NCI-H187 treated with DMSO at 0.1 percent for 48 hours (cell line): ENCODE measurements at places on chromosomes 7 and 10.

DNA sequence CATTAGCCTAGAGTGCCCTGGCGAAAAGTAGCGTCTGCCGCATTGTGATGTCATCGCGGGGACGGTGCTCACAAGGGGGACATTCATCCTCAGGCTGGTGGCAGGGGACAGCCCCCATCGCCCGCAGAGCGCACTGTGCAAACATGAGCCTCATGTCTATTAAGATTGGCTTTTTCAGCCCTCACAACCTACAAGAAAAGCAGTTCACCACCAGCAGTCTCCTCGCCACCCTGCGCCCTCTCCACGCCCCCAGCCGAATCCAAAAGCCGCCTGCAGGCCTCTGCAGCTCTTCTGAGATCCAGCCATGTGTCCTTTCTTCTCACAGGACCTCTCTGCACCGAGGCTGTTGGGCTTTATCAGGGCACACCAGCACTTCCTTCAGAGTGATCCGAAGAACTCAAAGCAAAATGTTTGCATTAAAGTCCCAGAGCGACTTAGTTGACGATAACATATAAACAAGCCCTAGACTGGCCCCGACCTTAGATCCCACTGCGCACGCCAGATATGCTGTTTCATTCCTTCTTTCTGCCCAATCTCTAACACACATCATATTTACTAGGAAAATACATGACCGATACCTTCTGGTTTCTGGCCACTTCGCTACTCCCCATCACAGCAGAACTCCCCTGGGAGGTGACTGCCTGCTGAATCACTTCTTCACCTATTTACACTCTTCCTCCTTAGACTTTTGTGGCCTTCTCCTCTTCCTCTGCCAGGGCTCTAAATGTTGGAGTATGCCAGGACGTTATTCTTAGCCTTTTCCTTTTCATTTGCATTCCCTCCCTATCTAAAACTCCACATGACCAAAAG lies 206.0 kb upstream of the SH2B2 start:
- DNase-seq = no peak

GRCh38 chr10:30691639-30692015 lies 62.1 kb upstream of the LYZL2 start:
- DNase-seq = no peak

DNA sequence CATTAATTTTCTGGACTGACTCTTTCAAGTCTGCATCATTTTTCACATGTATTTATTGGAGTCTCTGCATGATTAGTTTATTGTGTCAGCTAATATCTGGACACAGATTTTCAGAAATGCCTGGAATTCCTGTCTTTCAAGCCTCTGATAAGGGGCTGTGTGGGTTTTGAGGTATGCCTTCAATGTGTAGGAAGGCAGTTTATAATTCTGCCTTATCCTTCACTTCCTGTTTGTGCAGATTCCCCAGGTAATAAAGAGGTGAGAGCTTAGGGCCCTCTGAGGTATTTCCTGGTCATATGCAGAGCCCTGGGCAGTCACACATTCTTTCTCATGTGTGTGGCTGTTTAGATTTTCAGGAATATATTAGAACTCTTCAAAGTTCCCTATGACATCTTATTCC lies 79.4 kb upstream of the PRKCQ start:
- no peak for DNase-seq

DNA sequence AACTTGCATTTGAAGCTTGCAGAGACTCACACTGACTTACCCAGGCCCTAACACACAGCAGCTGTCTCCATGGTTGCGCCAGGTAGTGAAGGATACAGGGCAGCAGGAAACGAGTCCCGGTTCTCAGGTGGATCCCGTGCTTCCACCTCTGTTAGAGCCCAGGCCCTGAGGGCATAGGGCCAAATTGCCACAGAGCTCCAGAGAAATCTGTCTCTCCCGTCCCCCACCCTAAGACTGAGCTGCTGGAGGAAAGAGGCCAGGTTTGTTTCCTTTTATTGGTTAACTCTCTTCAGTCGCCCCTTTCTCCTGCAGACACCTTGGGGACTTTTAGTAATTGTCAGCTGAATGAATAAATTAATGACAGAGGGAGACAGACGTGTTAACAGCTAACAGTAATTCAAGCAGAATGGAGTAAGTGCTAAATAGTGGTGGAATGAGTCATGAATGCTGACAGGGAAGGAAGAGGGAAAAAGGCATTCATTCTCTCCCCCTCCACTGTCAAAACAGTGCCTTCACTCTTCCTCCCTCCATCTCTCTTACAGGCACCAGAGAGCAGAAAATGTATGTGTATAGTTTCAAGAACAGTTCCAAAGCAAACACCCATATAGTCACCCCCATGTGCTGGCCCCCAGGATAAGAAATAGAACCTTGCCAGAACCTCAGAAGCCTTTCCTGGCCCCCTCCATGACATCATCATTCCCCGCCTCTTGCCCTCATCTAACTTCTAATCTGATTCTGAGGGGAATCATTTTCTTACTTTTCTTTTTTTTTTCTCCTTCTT lies 16.8 kb upstream of the DLG5 start:
- DNase-seq = no peak

- no peak for DNase-seq
Observed at GRCh38 chr10:119656760-119657159, 5.6 kb downstream of the BAG3 start.

DNA sequence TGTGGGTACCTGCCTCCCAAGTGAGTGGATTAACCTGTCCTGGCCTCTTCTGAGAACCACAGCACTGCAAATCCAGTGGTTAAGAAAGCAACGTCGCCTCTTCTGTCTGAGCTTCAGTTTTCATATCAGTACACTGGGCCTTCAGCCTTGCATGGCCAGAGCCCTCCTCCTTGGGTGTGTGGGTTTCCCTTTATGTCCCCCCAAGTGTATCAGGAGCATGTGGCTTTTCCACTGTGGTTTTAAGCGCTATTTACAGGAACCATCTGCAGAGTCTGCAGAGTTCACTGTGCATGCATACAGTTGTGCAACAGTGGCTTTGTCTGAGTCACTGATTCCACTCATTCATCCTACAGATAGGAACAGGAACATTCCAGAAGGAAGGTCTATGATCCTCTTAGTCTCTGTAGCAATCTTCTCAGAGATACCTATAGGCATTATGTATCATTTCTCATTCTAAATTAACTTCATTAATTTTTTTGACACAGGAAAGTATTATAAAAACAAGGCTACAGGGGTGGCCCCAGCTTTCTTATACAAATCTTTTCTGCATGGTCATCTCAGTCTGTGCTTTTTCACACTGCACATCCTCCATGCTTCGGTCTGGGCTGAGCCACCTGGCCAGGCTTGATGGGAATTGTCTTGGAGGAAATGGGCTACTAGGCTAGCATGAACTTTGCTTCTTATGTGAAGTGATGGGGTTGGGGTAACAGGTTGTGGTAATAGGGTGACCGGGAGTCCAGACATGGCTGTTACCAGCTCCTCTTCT lies 17.1 kb downstream of the MBL2 start:
- DNase-seq = no peak

GRCh38 chr7:144508702-144509101 lies 105.2 kb upstream of the NOBOX start:
- no peak for DNase-seq

GRCh38 chr10:49241385-49241784 lies 53.2 kb upstream of the TMEM273 start:
- DNase-seq = no peak

GRCh38 chr7:22853674-22854157 lies 31.1 kb upstream of the TOMM7 start:
- DNase-seq = no peak

DNA sequence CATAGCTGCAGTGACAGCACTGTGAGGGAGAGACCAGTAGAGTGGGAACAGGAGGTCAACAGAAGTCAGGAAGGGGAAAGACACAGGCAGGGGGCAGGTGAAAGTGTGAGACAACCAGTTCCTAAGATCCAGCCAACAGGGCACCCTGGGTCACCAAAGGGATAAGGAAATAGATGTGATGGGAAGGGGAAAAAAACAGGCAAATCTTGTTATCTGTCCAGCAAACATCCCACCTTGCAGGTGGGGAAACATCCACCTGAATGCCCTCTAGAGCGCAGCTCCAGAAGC lies 42.5 kb downstream of the DPCD start:
- no peak for DNase-seq

GRCh38 chr7:109951565-109951928 lies 1139.4 kb upstream of the LRRN3 start:
- DNase-seq = no peak

DNA sequence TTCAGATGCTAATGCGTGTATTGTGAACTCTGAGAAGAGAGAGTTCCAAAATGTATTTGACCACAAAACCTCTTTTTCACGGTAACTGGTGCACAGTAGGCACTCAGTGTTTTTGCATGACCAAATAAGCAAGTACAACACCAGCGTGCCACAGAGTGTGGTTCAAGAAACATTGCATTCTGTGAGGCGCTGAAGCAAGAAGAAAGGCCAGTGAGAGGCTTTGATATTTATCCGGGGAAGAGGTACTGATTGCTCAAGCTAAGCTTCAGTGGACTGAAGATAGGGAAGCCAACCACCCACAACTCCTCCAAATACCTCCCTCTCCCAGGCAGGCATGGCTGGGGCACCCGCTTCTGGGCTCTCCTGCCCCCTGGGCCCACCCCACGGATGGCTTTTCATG lies 611.2 kb downstream of the SDK1 start:
- DNase-seq = no peak
